Stimulated activated CD8-positive, alpha-beta memory T cell treated with anti-CD3 and anti-CD28 coated beads, Interleukin-4, amount 100 ng/mL, for 1 hour (primary cell): ENCODE measurements at places on chromosomes 12 and 14.
A peak's percentile ranks its signal among the peaks of the same experiment; 100 is the strongest.

GRCh38 chr12:10293151-10293550 is 14.5 kb upstream of the KLRD1 start:
- no peak for DNase-seq

DNA sequence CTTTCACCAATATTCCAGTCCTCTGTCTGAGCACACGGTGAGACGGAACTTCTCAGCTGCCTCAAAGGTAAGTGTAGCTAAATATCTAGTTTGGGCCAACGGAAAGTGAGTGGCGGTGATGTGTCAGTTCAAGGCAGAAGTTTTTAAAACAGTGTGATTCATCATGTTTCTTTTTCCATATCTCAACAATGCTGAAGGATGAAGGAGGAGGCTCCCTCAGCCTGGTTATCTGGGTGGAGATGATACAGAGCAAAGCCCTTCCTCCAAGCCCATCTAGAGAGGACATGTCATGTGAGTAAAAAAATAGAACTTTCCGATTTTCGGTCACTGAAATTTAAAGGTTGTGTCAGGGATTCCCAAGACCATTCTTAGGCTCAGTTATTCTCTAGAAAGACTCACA is 13.1 kb upstream of the ANP32D start:
- DNase-seq: no peak

GRCh38 chr12:49962861-49963765 is 1.4 kb downstream of the AQP5 start:
- DNase-seq: no peak

DNA sequence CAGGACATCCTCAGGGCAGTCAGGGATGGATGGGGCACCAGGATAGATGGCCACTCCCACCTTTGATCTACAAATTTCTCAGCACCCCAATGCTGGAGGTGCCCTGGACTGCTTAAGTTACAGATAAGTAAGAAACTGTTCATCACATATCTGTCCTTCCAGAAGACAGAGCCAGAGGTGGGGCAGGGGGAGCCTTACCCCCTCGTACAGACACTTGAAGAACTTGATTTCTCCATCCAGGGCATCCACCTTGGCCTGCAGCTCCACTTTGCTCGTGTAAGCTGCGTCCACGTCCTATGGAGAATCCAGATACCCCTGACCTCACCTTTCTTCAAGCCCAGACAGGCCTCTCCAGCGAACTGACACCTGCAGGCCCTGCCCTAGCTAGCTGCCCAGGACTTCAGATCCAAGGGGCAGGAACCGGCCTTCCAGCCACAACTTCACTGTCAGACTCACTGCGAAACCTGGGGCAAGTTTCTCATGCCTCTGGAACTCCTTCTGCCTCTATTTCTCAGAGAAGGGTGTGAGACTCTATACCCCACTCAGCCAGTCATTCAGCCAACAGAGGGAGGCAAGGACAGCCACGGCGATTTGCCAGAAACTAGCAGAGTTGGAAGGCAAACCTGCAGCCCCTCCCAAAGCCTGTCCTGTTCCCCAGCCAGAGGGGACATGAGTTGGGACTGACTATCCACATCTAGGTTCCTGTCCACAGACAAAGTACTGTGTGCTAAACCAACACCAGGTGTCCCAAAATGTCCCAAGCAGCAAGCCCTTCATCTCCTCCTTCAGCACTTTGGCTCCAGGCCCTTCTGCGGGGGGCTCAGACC is 3.8 kb downstream of the KRT73 start:
- no peak for DNase-seq

DNA sequence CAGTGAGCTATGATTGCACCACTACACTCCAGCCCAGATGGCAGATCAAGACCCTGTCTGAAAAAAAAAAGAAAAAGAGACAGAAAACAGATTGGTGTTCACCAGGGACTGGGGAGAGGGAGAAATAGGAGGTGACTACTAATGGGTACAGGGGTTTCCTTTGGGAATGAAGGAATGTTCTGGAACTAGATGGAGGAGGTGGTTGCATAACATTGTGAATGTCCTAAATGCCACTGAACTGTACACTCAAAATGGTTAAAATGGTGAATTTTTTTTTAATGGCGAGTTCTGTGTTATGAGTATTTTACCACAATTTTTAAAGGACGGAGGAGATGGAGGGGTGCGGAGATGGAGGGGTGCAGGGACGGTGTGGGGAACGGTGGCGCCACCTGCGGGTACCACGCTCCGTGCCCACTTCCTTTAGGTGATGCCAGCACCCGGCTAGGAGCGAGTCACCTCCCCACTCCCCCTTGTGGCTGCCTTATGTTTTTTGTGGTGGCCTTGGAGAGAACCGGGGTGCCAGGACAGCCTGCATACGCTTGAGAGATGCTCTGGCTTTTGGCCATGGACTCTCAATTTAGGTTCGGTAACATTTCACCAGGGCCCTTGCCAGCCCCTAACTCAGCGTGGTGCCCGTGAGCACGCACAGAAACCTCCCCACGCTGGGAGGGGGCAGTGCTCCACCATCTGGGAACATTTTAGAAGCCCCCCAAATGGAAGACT is 16.1 kb downstream of the UBC start:
- peak; percentile 38 for DNase-seq

DNA sequence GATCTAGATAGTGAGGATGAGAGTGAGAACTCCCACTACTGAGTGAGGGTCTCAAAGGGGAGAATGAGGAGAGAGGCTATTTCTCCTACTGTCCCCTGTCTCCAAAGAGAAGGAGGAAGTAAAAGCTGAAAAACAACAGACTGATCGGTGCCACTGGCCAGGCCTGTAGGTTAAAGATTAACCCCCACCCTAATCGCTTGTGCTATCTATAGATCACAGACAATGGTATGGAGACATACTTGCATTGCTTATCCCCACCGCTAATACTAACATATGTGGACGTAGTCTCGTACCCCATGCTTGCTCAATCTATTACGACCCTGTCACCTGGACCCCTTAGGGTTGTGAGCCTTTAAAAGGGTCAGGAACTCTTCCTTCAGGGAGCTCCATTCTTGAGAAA is 777.9 kb upstream of the TMEM132C start:
- DNase-seq: no peak

DNA sequence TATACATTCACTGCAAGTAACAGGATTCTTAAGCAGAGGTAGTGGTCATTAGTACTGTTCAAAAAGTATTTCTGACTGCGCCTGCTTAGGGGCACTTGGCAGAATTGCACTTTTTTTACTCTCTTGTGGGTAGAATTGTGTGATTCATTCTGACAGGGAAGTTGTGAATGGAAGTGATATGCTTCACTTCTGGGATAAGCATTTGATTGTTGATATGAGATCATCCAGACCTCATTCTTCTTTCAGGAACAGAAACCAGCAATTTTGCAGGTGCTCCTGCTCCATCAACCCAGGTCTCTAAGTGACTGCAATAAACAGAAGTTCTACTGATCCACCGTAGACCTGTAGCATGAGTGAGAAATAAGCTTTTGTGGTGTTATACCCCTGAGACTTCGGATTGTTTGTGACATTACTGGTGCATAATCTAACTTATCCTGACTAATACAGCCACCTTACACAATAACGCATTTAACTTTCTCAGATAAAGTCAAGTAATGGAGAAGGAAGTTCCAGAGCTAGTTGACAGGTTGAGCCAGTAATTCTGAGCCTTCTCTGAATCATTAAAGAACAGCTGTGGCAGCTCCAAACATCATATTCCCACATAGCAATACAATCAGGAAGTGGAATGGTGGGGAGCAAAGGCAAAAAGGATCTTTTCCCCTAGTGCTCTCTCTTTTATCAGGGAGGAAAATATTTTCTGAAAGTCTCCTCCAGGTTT is 387.9 kb downstream of the SYT1 start:
- no peak for DNase-seq

- DNase-seq: no peak
Observed at GRCh38 chr12:128418944-128419343, 152.0 kb downstream of the TMEM132C start.

DNA sequence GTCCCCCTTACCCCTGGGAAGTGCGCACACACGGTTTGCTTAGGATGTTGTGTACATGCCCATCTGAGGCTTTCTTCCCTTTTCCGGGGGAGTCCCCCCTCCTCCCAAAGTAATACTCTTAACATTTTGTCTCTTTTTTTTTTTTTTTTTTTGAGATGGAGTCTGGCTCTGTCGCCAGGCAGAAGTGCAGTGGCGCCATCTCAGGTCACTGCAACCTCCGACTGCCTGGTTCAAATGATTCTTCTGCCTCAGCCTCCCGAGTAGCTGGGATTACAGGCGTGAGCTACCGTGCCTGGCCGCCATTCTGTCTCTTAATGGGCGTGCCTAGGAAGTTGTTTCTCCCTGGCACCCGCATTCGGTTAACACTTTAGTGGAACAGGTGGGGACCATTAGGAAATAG is 4.5 kb upstream of the GMFB start:
- DNase-seq: no peak

- no peak for DNase-seq
Observed at GRCh38 chr12:57541717-57542116, 5.3 kb downstream of the DCTN2 start.

GRCh38 chr12:24281341-24281740 is 331.9 kb upstream of the SOX5 start:
- DNase-seq: no peak
